Stimulated activated naive CD4-positive, alpha-beta T cell treated with Interleukin-2 at 50 U/mL for 16 hours (primary cell): ENCODE measurements at places on chromosomes 5 and 9.

- no peak for DNase-seq
Observed at GRCh38 chr5:135826221-135826525, 8.3 kb upstream of the SLC25A48 start.

DNA sequence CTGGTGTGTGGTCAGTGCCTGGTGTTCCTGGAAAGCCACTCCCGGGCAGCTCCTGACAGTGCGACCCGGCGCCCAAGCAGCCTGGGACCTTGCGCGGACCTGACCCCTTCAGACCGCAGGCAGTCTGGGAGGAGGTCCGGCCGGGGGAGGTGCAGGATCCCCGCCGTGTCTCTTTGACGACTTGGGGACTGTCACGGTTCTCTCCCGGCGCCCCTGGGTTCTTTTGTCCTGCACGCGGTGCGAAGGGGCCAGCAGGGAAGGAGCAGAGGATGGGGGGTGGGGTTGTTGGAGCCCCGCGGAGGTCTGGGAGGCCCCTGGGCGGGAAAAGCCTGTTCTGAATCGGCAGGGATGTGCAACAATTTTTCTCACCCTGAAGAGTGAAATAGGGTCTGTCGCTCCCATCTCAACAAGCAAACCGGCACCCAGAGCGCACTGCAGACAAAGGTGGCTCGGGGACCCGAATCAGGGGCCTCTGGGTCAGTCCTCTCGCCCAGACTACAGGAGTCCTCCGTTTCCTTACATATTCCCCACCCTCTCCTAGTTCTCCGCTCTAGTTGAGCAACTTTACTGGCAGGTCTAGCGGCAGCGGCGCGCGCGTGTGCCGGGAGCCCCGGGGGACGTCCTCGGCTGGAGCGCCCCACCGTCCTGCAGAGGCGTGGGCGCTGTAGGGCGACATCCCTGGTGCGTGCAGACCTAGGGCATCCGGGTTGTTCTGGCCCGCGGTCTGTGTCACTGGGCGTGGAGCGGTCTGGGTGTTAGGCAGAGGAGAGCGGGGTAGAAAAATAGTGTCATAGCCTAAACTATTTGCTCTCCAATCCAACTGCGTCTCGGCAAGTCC lies 1.2 kb downstream of the VCAN start:
- no peak for DNase-seq

- no peak for DNase-seq
Observed at GRCh38 chr5:160159991-160160792, 40.9 kb upstream of the PWWP2A start.

GRCh38 chr5:76367623-76368371 lies 35.3 kb upstream of the IQGAP2 start:
- DNase-seq, result no peak

- no peak for DNase-seq
Observed at GRCh38 chr5:95619514-95620029, 315 bp upstream of the GPR150 start.

GRCh38 chr9:126630458-126631237 lies 16.9 kb downstream of the LMX1B start:
- DNase-seq, result no peak

GRCh38 chr5:40391642-40392041 lies 288.1 kb upstream of the PTGER4 start:
- DNase-seq, result no peak

- no peak for DNase-seq
Observed at GRCh38 chr5:132001647-132002561, 9.6 kb downstream of the ACSL6 start.

DNA sequence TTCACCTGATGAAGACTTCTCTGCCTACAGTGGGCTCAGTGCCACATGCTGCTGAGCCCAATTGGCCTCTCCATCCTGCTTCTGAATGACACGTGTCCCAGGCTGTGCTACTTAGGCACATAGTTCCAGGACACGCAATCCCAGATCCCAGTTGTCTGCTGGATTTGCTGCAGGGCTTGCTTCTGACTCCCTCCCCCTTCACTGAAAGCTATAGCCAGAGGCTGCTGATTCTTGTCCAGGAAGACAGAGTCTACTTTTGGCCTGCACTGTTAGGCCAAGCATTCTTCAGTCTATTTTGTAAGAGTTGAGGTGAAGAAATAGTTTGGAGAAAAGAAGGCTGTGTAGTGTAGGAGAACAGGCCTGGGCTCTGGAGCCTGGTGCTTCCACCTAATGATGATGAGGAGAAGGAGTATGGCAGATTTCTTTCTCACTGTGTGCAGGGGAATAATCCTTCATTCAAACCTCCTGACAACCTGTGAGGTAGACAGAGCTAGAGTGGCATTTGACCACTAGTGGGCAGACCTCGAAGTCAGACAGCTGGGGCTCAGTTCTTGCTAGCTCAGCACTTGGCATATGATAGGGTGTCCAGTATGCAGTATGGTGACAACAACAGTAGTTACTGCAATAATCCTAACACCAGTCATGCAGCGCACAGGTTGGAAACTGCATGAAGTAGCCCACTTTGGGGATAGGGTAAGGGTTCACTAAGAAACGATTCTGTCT lies 19.5 kb upstream of the ASPN start:
- DNase-seq, result no peak

DNA sequence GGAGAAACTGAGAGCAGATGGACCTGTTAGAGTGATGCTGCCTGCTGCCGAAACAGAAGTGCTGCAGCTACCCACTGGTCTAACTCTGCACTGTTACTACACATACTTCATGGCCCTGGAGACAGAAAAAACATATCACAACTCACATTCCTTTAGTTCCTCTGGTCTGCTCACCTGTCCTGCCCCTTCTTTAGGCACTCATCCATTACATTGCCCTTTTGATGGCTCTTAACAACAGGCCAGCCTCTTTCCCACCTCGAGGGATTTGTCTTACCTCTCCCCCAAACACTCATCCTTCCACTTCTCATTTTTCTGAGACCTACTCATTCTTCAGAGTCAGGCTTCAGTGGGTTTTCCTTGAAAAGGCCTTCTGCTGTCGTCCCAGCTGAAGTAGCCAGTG lies 49.2 kb downstream of the KCTD16 start:
- DNase-seq, result no peak

DNA sequence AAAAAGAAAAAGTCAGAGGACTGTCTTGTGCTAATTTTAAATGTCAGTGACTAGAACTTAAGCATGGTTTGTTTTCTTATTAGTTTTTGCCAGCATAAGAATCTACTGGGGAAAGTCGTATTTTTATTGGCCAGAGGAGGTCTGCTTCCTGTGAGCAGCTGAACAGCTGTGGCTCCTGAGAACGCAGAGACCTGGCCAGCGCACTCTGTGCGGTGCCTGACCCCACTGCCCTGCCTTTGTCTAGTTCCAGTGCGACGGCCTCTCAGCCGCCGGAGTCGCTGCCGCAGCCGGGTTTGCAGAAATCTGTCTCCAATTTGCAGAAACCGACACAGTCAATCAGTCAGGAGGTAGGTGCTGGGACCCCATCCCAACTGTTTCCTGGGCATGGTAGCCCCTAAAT lies 42.5 kb downstream of the PRRC2B start:
- no peak for DNase-seq

- no peak for DNase-seq
Observed at GRCh38 chr9:98607152-98607551, 101.6 kb downstream of the GABBR2 start.

DNA sequence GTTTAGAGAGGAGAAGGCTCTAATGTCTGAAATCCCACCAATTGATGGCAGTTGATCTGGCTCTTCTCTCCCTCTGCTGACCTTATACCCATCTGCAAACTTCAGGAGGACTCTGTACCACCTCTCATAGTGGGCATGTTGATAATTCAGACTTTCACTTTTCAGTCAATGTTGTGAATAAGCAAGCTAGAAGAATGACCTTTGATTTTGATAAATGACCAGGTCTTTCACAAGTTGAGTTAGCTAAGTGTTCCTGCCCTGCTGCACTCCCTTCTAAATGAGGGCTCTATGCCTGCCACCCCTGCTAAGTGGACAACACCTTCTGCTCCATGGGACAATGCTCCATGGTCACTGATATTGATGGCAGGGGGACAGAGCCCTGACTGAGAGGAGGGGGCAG lies 74.7 kb downstream of the SPRY4 start:
- no peak for DNase-seq

DNA sequence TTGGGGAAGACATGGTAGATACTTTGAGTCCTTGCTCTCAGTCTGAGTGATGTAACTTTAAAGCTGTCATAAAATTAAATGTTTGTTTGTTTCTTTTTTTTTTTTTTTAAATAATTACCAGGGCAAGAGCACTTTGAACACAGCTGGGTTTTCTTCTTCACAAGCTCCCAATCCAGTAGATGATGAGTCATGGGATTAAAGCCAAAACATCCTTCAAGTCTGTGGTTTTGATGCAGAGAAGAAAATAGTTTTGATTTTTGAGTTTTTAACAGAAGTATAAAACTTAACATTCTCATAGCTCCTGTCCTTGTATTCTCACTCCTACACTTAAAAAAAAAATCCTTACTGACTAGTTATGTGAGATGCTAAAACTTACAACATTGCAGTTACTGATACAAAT lies 34.8 kb upstream of the IL31RA start:
- no peak for DNase-seq

- DNase-seq, result no peak
Observed at GRCh38 chr5:20360263-20360662, 372.3 kb upstream of the CDH18 start.

GRCh38 chr9:37030611-37030939 lies 3.5 kb downstream of the PAX5 start:
- DNase-seq, result no peak

- DNase-seq, result no peak
Observed at GRCh38 chr9:132099741-132100407, 20.2 kb upstream of the MED27 start.

DNA sequence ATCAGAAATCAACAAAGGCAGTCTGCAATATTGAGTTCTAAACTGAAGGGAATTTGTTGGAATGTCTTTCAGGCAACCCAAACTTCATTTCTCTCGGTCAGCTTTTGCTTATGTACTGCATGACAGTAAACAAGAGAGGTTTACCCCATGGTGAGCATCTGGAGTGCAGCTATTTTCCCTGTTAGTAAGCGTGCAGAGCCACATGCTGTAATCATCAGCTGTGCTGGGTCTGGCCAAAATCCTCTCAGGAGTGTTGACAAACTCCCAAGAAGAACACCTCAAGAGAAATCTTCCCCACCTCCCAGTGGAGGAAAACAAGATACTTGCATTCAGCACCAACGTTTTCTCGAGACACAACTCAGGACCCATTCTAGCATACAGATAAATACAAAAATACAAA lies 83.6 kb upstream of the ADAMTSL1 start:
- no peak for DNase-seq

DNA sequence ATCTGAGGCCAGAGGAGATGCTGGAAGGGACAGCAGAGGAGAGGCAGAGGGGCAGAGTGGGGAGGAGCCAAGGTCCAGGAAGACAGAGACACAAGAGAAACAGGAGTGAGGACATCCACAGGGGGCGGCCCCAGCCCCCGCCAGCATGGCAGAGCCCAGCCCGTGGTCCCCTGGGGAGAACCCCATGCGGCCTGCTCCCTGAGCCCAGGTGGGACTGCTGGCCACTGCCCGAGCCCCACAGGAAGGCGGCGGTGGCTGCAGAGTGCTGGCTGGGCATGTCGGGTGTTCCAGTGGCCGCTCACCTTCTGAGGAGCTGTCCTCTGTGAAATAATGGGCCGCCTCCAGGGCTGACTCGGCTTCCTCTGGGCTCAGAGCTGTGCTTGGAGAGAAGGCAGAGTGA lies 8.9 kb upstream of the MRNIP start:
- DNase-seq, result no peak

- no peak for DNase-seq
Observed at GRCh38 chr5:34609951-34610441, 46.1 kb upstream of the RAI14 start.

GRCh38 chr5:108786806-108787483 lies 39.2 kb downstream of the FER start:
- no peak for DNase-seq

DNA sequence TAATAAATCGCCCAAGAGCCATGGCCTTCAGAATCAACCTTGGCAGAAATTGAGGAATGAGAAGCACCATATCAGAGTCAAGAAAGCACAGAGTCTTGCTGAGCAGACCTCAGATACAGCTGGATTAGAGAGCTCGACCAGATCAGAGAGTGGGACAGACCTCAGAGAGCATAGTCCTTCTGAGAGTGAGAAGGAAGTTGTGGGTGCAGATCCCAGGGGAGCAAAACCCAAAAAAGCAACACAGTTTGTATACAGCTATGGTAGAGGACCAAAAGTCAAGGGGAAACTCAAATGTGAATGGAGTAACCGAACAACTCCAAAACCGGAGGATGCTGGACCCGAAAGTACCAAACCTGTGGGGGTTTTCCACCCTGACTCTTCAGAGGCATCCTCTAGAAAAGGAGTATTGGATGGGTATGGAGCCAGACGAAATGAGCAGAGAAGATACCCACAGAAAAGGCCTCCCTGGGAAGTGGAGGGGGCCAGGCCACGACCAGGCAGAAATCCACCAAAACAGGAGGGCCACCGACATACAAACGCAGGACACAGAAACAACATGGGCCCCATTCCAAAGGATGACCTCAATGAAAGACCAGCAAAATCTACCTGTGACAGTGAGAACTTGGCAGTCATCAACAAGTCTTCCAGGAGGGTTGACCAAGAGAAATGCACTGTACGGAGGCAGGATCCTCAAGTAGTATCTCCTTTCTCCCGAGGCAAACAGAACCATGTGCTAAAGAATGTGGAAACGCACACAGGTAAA lies 4.5 kb downstream of the NFX1 start:
- DNase-seq, result no peak

- DNase-seq, result no peak
Observed at GRCh38 chr5:114192108-114192507, 169.8 kb upstream of the KCNN2 start.

DNA sequence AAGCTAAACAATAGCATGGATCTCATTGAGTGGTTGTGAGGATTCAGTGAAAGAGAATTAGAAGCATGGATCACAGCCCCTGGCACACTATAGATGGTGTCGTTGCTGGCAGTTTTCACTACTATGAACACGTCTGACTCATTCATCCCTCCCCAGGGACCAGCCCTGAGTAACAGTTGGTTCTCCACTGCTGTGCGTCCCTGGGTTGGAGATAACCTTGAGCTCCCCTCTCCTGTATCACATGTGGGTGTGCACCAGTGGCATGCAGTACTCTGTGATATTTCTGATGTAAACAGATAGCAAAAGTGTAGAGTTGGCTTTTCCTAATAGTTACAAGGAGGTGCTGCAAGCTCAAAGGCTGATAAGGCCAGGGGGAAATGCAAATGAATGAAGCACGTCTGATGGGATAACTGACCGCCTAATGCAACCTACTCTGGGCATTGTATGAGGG lies 8.8 kb upstream of the LCP2 start:
- no peak for DNase-seq
